ENCODE measurements at places on chromosomes 4 and X. TPM values are rescaled to one million over a fixed set of nuclear protein-coding genes. Genes with fewer than 3 reads are reported as not detected.

ADGRG4 gene
- 0.41 TPM for total RNA-seq

DDX53 gene
- total RNA-seq = not detected

MAGEA11 gene
- not detected for total RNA-seq

FHL1 gene
- total RNA-seq = 1,134 TPM

TCP11X2 gene
- not detected for total RNA-seq

CDX4 gene
- not detected for total RNA-seq

BRS3 gene
- total RNA-seq = not detected
